Cerebellar nuclear complex (tissue), 1 donor: ENCODE measurements at places on chromosomes 13 and 19.

GRCh38 chr13:93996481-93996880, 483.0 kb downstream of the DCT start:
- DNase-seq = no peak

- DNase-seq = no peak
These were observed 2.6 kb downstream of the MBNL2 start for GRCh38 chr13:97224544-97225300.

DNA sequence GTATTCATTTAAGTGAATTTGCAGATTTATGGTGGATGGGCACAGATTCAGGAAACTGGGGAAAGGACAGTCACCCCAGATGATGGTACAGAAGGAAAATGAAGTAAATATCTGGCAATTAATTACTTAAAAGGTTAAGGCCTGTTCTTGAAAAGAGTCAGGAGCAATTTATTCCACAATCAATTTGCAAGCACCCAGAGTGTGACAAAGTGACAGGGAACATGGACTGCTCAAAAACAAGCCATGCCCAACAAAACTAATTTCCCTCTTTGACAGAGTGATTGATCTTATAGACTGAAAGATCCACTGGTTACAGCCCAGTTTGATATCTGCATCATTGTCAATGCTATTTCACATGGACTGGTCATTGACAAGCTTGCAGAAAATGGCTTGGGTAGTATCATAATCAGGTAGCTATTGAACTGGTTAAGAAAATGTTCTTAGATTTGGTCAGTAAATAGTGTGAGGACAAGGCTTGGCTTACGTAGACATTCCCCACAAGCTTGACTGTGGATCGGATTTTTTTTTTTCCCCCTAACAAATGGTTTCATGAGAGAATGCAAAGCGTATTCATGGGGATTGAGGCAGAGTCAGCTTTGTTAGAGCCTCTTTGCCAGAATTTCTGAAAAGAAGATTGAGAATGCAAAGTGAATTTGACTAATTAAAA, 584.6 kb downstream of the GPC6 start:
- no peak for DNase-seq

- DNase-seq = no peak
These were observed 50.2 kb downstream of the LRCH1 start for GRCh38 chr13:46603165-46603603.

DNA sequence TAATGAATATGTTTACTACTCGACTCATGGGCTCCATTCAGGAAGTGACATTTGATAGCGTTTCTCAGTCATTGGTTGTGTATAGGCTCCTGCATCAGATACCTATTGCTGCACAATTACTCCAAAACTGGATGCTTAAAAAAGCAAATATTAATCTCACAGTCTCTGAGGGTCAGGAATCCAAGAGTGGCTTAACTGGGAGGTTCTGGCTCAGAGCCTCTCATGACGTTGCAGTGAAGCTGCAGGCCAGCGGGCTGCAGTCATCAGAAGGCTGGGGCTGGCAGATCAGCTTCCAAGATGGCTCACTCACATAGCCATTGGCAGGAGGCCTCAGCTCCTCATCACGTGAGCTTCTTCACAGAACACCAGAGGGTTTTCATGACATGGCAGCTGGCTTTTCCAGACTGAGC, 525.1 kb upstream of the NBEA start:
- no peak for DNase-seq

DNA sequence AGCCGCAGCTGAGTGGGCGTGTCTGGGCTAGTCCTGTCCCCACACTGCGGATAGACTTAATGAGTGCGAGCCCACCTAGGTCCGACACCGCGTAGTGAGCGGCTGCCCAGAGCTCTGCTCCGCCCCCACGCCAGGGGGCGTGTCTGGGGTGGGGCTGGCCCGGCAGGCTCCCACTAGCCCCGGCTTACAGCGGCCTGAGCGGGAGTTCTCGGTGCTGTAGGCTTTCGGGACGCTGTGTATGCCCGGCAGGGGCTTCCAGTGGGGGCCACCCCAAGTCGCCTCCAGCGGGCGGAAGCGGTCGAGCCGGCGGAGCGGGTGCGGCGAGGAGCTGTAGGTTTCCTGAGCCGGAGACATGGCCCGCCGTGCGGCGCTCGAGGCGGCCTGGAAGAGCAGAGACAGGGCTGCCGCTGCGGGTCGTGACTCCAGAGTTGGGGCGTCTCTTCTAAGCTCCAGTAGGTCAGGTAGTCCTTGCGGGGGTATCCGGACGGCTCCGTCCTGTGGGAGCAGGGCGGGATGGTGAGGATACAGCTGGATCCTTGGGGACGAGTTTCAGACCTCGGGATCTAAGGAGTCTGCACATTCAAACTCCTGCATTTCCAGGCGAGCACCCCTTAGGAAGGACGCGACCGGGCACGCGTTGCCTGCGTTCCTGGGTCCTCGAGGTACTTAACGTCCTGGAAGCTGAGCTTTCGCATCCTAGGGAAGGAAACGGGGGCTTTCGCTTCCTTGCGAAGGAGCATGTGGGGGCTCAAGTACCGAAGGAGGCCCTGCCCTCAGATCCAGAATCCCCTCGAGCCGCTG, 1.2 kb downstream of the CGB7 start:
- DNase-seq = no peak

DNA sequence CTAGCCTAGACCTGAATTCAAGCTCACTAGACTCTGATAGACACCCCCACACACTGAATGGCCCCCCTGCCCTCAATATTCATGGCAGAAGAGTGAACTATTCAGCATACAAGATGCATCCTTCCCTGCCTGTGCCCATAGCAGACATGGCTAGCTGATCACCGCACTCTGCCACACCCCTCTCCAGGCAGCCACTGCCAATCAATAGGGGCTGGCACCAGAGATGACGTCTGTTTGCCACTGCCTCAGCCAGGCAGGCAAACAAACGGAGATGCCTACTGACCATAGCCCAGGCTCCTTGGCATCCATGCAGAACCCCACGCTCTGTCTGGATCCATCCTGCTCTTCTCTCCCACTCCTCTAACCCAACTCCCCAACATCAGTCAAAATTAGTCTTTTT, 13.8 kb upstream of the NPAS1 start:
- DNase-seq = no peak

GRCh38 chr13:48178126-48178525, 54.9 kb upstream of the ITM2B start:
- DNase-seq = no peak

DNA sequence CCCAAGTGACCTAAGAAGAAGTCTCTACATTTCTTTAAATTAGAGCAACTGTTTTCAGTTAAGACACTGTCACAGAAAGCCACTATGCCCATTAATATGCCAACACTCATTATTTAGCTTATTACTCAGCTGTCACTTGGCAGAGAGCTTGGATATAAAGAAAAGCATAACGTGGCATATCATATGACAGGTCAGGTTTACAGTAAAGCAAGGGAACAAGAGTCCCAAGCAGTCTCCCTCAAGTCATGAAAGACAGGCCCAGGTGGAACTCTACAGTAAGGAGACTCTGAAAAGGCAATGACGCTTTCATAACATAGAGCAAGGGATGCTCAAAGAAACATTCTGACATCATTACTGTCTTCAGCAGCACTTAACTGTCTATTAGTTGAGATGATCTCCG, 6.3 kb downstream of the LHFPL6 start:
- DNase-seq = no peak

DNA sequence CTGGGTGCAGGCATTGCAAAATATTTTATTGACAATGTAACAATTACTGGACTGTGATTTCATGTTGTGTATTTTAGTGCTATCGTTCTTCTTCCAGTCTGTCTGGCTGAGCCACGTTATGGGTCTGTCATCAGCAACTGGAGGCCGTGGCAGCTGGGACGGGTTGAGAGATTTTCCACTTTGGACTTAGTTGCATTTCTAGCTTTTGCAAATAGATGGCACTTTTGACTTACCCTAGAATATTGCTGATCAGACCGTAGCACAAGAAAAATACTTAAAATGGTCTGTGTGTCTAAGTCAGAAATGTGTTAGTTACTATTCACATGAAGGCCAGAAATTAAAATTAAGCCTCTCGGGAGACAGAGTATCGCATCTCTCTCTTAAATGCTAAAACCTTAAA, 211.1 kb downstream of the TEX29 start:
- no peak for DNase-seq

DNA sequence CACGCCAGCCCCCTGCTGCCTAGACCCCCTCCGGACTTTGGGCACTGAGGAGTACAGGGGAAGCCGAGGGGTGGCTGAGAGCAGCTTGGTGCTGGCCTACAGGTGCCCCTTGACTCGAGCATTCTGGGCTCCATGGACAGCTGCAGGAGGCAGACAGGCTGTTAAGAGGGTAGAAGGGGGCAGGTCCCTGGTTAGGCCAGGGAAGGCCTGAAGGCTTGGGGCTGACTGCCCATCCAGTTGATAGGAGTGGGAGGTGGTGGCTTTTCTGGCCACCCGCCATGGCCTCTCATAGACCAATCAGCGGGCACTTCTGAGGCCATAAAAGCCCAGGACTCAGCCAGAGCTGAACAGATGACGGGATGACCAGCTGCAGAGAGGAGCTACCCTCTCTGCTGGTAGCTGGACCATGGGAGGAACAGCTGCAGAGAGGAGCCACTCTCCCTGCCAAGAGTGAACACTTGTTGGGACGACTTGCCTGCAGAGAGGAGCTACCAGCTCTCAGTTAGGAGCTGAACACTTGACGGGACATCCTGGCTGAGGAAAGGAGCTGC, 10.7 kb upstream of the SUPT20H start:
- no peak for DNase-seq

DNA sequence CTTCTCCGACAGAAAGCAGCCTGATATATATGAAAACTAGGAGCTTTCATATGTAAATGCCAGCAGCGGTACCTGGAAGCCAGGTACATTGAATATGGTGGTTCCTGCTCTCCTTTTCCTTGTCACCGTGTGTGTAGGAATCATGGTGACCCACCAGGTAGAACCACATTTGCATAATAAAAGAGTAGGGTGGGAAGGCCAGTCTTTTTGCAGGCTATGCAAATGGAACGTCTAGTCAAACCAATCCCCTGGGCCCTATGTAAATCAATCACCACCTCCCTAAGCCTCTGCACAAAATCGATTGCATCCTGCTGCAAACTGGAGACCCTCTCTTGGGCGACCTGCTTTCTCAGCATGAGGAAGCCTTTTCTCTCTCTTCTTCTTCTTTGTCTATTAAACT, 22.2 kb upstream of the ZNF181 start:
- no peak for DNase-seq

DNA sequence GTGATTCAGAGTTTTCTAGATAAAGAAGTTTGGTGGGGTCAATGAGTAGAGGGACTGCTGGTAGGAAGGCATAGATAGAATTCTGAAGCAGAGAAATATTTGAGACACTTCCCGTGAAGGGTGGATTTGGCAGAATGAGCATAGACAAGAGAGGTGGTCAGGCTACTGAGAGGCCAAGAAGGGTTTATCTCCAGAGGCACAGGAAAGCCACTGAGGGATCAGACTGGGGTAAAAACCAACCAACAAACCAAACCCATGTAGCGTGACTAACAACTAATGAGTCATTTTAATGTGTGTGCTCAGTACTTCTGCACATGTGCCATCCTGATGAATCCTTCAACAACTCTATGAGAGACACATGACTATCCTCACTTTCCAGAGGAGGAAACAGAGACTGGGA, 60.0 kb upstream of the SERP2 start:
- no peak for DNase-seq

- DNase-seq = no peak
These were observed 1366.6 kb upstream of the MIR17HG start for GRCh38 chr13:89980896-89981295.

DNA sequence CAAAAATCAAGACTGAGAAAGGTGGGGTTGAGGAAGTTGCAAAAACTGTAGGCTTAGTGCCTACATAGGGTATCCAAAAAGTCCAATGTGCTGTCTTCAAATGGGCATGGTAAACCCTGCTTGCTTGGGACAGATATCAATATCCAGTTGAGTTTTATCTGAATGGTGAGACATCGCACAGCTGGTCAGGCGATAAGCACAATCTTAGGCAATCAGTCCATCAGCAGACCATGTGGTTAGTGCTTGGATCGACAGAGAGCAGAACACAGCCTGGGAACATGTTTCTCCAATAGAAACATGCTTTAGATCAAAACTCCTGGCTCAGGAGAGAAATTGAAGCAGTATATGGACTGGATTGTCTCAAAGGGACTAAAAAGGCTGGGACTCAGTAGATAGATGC, 151.3 kb upstream of the IPO5 start:
- no peak for DNase-seq

DNA sequence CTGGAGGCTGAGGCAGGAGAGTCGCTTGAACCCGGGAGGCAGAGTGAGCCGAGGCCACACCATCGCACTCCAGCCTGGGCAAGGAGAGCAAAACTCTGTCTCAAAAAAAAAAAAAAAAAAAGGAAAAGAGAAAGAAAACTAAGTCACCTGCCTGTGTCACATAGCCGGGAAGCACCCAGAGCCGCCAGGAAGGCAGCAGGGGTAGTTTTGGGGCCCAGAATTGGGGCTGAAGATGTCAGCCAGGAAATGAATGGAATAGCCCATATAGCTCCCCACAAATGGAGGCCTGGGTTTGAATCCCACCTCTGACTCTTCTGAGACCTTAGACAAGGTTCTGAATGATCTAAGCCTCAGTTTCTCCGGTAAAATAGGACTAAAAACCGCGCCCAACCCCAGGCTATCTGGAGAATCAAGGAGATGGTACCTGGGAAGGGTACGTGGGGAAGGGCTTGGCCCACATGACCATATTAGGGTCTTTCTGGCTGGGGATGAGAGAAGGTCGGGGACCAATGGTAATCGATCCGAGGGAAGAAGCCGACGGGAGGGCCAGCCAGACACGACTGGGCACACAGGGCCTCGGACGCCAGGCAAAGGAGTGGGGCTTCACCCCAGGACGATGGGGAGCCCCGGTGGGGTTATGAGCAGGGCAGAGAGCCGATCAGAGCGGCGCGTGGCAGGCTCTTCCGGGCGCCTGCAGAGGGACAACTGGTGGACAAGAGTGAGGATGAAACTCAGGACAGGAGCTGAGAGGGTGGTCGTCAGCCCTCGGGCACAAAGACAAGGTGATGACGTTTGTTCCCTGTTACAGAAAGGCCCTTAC, 14.4 kb downstream of the CCDC124 start:
- DNase-seq = no peak

GRCh38 chr13:46318986-46319385, 68.1 kb downstream of the RUBCNL start:
- no peak for DNase-seq

DNA sequence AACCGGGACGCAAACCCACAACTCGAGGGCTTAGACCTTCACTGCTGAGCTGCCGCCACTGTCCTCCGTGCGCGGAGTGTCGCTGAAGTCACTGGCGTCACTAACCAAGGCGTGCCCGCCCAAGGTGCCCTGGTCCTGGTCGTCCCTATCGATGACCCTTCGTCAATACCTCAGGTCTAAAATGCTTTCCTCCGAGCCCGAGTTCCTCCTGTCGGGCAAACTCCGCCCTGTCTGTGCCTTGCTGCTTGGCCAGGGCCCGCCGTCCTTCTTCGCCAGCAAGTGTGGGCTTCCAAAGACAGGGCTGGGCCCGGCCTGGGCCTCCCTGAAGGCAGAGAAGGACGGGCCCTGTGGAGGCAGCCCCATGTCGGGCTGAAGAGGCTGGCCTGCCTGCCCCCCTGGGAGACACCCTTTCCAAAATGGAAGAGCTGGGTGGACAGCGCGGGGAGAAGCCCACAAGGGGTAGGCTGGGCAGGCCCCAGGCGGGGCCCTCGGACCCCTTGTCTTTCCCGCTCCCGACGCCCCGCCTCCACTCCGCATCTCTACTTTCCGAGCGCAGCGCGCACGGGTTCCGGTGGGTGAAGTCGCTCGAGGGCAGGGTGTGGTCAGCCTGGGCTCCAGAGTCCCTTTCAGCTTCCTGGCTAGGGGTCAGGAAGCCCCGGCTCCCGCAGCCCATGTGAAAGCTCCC, 13.4 kb downstream of the RB1 start:
- no peak for DNase-seq

- no peak for DNase-seq
These were observed 3.2 kb downstream of the STX10 start for GRCh38 chr19:13146763-13147563.

GRCh38 chr13:36675213-36675536, 1.4 kb downstream of the SERTM1 start:
- no peak for DNase-seq
